AG09309 (cell line): ENCODE measurements at places on chromosomes 11 and 22.

- no peak for DNase-seq
Measured at GRCh38 chr11:69232821-69233743, 60.9 kb upstream of the MYEOV start.

DNA sequence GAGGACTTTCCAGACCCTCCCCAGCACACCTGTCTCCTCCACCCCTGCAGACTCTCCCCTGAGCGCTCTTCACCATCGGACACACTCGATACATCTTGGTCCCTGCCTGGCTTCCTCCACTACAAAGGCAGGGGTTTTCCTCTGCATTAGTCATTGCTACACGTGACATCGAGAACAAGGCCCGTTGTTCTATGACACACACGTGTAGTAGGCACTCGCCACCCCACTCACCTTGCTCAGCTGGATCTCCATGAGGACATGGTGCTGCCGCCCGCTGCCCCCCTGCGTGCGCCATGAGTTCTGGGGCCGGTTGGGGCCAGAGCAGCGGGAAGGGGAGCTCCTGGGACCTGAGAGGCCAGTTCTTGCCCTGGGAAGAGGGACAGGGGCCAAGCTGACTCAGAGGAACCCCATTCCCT is 16.7 kb downstream of the ATG2A start:
- DNase-seq = no peak

DNA sequence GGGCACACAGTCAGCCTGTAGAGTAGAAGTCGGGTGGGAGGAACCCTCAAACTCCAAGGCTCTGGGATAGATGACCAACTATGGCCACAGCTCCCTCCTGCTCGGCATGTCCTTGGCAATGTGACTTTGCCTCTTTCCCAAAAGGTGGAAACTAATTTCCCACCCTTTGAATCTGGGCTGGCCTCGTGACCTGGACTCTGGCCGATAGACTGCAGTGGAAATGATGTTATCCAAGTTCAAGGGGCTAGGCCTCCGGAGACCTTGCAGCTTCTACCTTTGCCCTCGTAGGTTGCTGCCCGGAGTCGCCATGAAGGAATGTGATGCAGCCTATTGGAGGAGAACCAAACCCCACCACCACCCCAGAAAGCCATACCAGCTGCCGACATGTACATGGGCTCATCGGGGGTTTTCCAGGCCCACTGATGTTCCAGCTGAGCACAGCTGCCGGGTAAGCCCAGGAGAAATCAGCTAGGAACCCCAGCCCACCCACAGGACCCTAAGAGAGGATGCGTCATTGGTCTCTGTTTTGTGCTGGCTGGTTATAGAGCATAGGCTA is 30.4 kb downstream of the KCNJ4 start:
- no peak for DNase-seq

- DNase-seq = no peak
Measured at GRCh38 chr11:115939731-115940421, 435.7 kb upstream of the CADM1 start.

DNA sequence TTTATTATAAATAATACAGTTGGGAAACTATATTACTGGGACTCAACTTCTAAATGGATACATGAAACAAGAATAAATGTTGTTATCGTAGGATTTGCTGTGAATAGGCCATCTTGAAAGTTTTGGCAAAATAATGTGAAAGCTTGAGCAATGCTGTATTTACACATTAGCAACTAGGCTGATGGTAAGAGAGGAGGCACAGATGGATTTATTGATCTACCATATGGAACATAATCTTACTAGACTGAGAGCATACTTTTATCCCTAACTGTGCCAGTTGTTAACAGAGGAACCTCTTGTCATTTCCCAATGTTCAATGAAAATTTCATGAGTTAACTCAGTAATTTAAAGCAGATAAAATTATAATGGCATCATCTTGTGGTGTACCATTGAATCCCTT is 22.8 kb downstream of the APIP start:
- no peak for DNase-seq
